ENCODE measurements at places on chromosomes 1 and 21.

GRCh38 chr21:31395268-31395667, 51.2 kb upstream of the TIAM1 start:
- no peak for DNase-seq

DNA sequence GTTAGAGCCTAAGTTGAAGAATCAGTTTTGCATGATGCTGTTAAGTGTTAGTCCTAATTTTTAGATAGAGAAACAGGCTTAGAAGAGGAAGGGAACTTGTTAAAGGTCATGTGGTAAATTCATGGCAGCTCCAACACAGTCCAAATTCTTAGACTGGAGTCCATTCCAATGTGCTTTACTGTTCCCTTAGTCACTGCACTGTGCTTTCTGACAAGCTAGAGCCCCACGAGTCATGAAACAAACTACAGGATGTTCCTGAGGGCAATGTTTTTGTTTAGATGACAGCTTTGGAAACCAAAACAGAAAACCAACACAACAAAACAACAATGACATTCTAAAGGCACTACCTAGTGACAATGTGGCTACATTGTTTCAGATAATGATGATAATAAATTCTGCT, 23.1 kb upstream of the RGS4 start:
- no peak for DNase-seq

DNA sequence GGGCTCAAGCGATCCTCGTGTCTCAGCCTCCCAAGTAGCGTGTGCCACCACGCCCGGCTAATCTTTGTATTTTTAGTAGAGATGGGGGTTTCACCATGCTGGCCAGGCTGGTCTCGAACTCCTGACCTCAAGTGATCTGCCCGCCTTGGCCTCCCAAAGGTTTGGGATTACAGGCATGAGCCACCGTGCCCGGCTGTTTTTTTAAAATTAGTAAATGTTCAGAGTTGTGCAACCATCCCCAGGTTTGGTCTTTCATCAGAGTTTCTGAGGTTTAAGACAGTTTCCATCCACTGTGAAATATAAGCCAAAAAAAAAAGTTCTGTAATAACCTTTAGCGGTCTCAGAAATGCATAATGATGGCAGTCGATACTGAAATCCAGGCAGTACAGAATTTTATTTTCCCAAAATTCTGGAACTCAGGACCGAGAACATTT, 550 bp upstream of the SYT11 start:
- no peak for DNase-seq

DNA sequence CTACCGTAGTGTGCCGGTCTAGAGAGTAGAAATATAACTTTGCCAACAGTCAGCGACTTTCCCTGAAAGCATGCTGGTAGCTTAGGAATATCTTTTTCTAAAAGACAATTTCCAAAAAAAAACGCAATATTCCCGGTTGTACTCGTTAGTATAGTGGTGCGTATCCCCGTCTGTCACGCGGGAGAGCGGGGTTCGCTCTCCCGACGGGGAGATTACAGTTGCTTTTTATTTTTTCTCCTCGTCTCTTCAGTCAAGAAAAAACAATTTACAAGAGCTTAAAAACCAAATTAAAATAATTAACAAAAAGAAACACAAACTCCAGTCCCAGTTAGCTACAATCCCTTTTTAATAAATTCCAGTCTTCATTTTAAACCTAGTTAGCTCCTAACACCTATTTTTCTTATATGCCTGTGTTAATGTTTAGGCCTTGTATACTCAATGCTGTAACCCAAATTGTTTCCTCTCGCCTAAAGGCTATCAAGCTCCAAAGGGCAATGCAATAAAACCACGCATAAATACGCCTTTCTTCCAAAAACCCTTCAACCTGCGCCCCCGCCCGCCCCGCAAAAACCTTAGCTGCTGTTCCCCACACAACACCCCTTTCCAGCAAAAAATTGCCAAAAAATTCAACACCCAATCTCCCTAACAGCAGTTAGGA, 7.8 kb downstream of the HSPA6 start:
- DNase-seq = no peak

- no peak for DNase-seq
These were observed 161.3 kb downstream of the NEK7 start for GRCh38 chr1:198318085-198318484.

DNA sequence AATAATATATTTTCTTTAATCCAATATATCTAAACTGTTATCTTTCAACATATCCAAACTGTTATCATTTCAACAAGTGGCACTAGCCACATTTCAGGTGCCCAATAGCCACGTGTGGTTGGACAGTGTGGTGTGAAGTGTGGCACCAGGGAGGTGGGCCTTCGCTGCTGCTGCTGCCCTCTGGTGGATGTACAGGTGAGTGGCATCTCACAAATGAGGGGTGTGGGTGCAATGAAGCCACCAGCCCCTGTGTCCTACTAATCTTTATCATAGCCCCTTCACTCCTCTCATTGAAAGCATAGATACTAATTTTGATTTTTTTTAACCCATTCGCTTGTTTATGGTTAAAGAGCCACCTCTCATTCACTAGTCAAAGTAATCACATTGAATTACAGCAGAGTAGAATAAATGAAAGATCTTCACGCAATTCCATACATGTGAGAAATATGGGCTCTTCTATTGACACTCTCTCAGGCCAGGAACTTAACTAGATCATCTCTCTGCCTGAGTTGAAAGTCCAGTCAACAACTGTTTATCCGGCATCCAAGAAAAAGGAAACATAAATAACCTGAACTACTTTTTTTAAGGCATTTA, 499.2 kb downstream of the OMA1 start:
- DNase-seq = no peak

- DNase-seq = no peak
These were observed at the start of gene LPAR3 for GRCh38 chr1:84892705-84893618. LPAR3 (minus strand) TSS chr1:84893206; CDS start chr1:84866120, 27,086 bp downstream.

DNA sequence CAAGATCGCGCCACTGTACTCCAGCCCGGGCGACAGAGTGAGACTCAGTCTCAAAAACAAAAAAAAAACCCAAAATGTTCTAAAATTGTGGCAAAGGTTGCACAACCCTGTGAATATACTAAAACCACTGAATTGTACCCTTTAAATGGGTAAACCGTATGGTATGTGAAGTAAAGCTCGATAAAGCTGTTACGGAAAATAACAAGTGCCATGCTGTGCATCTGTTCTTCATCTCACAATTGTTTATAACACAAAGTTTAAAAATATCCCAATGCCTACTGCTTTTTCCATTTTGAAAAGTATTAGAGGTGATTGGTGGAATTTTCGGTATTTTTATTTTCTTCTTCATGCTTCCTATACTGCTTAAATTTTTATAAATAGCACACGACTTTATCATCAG, 111.5 kb downstream of the ENAH start:
- DNase-seq = no peak

DNA sequence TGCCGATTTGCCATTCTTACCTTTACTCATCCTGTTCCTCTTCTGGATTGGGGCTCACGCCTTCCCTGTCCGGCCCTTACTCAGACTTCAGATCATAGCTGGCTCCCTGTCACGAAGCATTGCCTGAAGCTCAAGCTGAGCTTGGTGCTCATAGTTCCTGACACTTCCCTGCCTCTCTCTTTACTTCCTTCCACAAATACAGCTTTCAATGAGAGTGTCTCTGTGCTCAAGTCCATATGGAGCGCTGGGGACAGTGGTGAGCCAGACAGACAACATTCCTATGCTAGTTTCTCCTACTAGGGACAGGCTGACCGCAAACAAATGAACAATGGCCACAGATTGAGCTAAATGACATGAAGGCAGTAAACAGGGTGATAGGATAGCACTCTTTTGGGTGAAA, 38.1 kb downstream of the HHAT start:
- DNase-seq = peak; percentile 17

DNA sequence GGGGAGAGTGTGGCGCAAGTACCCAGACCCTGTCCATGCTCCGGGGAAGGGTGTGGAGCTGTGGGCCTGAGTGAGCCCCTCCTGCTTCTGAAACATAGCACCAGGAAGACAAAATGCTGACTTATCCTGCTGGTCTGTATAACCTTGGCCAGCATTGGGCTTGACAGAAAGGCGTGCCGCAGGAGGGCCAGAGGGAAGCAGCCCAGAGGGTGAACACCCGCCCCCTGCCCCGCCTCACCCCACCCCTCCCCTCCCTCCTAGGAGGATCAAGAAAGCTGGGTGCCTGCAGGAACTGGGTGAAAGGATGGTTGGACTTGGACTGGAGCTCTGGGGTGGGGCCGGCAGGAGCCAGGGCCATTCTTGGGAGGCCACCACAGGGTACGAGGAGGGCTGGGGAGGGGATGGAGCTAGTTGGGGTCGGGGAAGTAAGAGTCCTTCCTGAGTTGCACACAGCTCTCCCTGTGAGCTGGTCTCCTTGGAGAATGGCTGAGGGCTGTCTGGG, 27.1 kb downstream of the PTPRF start:
- DNase-seq = no peak

DNA sequence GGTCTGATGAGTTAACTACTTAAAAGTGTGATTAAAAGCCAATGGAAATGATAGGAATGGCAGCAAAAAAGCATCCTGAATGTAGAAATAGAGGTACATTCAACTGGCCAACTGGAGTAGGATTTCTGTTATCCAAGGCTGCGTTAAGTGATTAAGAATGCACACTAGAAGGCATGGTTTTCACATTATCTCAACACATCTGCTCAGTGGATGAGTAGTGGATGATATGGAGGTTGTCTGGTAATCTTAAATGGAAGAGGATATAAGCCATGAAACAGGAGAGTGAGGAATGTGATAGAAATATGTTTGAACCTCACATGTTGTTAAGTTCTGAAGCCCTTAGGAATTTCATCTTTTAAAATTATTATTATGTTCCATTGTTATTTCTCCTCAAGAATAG, 839.9 kb downstream of the USP25 start:
- DNase-seq = no peak

DNA sequence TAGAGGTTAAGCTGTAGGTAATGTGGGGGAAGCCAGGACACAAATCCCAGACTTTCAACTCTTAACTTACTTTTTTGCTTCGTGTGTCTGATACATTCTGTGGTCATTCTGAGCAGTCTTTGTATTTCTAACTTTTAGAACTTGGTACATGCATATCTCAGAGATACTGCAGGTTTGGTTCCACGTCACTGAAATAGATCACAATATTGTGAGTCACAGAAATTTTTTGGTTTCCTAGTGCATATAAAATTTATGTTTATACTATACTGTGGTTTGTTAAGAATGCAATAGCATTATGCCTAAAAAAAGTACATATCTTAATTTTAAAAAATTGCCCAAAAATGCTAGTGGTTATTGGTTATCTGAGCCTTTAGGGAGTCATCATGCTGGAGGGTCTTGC, 3.2 kb downstream of the URB2 start:
- no peak for DNase-seq

- DNase-seq = no peak
These were observed at the start of gene RGS8 for GRCh38 chr1:182684116-182684828. RGS8 (minus strand) TSS chr1:182684587; CDS start chr1:182669649, 14,938 bp downstream.

DNA sequence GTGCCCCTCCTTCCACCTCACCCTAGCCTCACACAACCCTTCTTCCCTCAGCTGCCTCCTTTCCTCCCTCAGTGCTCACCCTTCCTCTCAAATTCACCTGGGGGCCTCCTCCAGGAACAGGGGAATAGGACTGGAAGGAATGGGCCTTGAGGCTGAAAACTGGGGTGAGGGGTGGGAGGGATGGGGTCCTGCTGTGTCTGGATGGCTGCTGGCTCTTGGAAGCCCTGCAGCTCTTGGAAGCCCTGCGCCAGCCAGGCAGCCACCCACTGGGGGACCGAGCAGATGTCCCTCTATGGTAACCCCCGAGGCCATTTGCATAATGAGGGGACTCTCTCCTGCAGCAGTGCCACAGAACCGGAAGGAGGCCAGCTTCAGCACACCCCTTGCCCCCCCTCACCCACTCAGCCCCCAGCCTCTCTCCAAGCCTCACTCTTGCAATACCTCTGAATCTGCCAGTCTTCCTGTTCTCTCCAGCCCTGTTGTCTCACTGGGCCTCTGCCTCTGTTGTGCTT, 85.2 kb downstream of the KIRREL1 start:
- DNase-seq = no peak

GRCh38 chr21:33885172-33885514, 30.5 kb downstream of the ATP5PO start:
- DNase-seq = no peak

GRCh38 chr1:62227496-62227895, 32.8 kb downstream of the L1TD1 start:
- no peak for DNase-seq

DNA sequence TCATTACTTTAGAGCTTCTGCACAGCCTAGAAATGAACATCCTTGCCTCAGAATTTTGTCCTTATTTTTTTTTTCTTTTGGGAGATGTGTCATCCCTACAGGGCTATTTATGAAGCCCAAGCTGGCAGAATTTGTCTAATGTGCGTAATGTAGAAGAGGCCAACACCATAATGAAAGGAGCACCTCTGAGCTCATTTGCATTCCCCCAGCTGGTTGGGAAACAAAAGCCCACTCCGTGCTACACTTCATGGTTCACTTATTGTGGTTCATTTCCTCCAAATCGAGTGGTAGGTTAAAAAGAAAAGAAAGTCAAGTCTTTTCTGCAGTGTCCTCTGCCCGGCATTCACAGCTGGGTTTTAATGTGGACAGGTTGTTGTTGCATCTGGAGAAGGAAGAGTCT, 73.5 kb downstream of the KAZN start:
- DNase-seq = no peak

- DNase-seq = no peak
These were observed 278.6 kb upstream of the AJAP1 start for GRCh38 chr1:4375812-4376211.

DNA sequence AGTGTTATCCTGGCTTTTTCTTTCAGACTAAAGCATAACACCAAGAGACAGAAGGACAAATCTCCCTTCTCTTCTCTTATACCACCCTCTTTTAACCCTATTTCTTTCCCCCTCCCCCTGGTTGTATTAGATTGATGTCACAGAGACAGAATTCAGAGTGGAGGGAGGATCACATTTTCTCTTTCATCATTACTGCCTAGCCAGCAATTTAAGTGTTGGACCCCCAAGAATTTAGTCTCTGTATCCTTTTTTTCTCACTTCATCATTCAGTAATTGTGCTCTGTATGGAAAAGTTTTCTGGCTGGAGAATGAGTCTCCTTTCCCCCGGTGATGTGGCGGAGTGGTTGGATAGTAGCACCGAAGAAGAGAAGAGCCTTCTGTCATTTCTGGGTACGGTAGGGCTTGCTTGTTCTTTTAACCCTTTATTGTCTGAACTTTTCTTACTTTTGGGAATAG, 124.8 kb downstream of the CLEC20A start:
- no peak for DNase-seq

- no peak for DNase-seq
These were observed 242.2 kb downstream of the PTPRC start for GRCh38 chr1:198880818-198881597.

GRCh38 chr1:150987924-150988323, 5.8 kb downstream of the ANXA9 start:
- DNase-seq = no peak

- DNase-seq = no peak
These were observed 94.4 kb downstream of the GPR161 start for GRCh38 chr1:168042362-168042761.
